ENCODE measurements at places on chromosomes 7 and 10.

- DNase-seq, result no peak
These were observed 148.1 kb downstream of the SLIT1 start for GRCh38 chr10:97037365-97038361.

- no peak for DNase-seq
These were observed 75.0 kb upstream of the CTBP2 start for GRCh38 chr10:125235093-125236069.

GRCh38 chr7:96486681-96487080 lies 164.8 kb upstream of the SLC25A13 start:
- DNase-seq, result no peak

DNA sequence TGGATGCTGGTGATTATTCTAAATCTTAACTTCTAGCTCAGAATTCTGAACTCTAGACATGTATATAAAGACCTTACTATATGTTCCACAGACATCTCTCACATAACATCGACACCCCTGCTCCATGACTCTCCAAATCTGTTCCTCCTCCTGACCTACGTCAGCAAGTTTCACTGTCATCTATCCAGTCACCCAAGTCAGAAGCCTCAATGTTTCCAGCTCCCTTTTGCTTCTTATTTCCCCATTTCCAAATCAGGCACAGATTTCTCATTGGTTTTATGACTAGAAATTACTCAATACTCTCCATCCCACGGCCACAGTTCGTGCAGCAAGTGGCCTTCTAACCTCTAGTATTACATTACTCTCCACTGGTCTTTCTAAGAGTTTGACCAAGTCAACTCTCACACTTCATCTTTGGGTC lies 28.5 kb downstream of the EPC1 start:
- DNase-seq, result no peak

- DNase-seq, result no peak
These were observed 1.2 kb downstream of the CYREN start for GRCh38 chr7:135169141-135169963.

DNA sequence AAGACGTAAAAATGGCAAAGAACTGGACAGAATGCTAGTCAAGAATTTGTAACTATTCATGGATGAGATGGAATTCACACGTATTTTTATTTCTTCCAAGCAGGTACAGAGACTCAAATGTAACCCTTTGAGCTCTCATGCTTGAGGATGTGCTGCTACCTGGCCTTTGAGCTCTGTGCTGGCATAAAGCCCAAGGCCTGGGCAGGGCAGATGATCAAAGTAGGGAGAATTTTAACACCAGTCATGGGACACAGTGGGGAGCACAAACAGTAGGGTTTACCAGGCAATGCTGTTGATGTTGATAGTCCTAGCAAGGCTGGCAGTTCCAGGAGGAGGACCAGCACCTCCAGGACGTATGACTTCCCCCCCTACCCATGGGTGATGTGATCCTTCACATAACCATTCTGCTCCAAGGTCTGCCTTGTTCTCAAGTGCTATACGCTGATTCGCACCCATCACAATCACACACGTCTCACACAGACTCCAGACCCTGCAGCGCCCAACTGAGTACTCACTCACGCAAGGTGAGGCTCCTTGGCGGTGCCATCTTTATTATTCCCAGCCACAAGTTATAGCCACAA lies 48.6 kb upstream of the DLG5 start:
- DNase-seq, result no peak

DNA sequence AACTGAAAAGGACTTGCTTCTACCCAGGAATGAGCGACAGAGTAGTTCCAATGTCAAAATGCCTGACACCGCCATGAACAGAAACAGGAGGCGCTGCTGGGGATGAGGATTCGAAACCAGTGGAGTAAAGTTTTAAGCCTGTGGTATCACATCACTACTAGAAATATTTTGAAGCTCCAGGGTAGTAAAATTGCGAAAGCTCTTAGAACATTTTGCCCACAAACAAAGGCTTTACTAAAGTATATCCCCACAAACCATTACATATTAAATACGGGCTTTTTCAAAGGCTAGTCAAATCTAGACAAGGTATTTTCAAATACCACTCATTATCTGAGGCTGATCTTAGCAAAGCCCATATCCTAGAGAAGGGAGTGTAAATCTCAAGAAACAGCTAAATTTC lies 2.4 kb downstream of the PRDX3 start:
- DNase-seq, result no peak

- DNase-seq, result no peak
These were observed 92.8 kb upstream of the KCND2 start for GRCh38 chr7:120180221-120180620.

DNA sequence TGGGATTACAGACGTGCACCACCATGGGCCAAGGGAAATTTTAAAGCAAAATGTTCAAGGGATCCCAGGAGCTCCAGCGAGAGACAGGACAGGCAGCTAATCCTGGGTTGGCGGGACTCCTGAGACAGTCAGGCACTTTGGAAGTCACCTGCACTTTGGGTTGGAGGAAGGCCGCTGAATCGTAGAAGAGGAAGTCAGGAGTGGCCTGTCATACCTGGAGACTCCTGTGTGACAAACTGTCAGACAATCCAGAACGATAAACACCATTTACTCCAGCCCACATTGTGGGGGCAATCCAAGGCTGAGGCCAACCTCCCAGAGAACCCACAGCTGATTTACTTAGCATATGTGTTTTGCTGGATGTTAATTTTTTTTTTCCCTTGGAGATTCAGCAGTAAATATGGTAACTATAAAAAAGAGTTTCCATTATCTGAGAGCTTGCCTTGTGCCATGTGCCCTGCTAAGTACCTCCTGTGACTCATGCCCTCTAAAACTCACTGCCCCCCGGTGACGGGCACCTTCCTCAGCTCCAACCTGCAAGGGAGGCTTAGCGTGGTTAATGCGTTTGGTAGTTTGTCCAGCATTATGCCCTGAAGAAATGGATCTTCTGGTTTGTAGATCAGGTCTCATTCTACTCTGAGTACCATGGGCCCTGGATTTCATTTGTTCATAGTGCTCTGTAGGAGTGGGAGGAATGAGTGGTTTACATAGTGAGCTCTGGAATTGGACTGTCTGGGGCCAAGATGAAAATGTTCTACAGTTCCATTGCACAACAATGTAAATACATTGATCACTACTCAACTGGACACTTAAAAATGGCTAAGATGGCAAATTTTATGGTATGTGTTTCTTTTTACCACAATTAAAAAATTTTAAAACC lies 50.9 kb downstream of the ICA1 start:
- DNase-seq, result no peak

DNA sequence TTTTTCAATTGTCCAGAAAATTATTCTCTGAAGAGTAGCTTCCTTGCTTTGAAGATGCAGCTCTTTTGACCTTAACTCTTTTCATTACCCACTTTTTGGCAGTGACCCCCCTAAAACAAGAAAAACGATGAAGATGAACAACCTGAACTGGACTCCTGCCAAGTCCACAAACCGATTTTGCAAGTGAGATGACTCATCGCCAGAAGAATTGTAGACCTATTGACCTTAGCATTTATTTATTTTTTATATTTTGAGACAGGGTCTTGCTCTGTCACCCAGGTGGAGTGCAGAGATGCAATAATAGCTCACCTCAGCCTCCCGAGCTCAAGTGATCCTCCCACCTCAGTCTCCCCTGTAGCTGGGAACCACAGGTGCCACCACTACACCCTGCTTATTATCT lies 859.2 kb downstream of the GATA3 start:
- no peak for DNase-seq

DNA sequence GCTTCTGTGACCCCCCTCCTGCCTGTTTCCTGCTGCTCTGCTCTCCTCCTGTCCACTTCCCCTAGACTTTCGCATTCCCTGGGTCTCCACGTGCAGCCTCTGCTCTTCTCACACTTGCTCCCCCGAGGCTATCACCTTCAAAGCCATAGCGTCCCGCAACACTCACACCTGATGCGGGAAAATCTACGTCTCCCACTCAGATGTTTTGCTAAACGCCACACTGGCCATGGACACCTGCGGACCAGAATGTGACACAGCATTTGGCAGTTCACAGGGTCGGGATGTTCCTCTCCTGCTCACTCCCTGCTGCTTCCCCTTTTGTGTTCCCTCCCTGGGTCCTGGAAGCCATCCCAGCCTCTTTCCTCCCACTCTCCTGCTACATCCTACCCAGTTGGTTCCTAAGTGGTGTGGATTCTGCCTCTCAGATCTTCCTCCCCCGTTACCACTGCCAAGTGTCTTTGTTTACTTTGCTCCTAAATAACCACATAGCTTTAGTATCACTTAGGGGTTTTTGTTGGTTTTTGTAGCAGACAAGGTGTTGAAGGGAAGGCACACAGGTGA lies 33.7 kb upstream of the RBM33 start:
- no peak for DNase-seq

DNA sequence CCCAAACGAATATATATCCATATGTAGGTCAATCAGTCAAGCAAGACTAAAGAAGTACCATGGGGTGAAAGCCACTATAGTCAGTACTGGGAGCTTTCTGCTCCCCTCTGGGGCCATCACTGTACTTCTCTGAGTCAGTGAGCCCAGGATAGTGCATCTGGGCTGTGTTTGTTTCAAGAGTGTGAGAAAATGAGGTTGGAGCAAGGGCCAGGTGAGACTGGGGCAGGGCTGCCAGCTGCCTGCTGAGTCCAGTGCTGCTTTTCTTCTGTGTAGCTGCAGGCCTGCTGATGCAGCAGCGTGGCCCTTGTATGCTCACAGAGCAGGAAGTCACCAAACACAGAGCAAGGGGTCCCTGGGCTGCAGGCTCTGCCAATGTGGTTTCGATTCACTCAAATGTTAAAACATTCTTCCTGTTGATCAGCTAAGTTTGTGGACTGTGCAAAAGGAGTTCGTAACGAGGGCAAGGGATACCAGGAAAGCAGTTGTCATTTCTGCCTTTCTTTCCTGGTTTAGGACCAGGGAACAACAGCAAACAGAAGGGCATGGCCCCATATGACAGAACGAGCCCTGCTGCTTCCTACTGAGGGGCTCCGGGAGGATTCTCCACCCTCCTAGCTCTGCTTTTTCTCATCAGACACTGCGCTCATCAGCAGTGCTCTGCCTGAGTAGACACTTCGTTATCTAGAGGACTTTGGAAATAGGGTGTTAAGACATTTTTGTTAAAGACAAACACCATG lies 65.4 kb upstream of the TNS3 start:
- no peak for DNase-seq

- DNase-seq, result no peak
These were observed 21.3 kb downstream of the DLG5 start for GRCh38 chr10:77905086-77905748.

GRCh38 chr7:135128931-135129330 lies 18.9 kb upstream of the TMEM140 start:
- DNase-seq, result no peak

- no peak for DNase-seq
These were observed 119.8 kb downstream of the CACNA2D1 start for GRCh38 chr7:82323806-82324205.

- DNase-seq, result no peak
These were observed 1.7 kb downstream of the AKR1C4 start for GRCh38 chr10:5198386-5198785.

DNA sequence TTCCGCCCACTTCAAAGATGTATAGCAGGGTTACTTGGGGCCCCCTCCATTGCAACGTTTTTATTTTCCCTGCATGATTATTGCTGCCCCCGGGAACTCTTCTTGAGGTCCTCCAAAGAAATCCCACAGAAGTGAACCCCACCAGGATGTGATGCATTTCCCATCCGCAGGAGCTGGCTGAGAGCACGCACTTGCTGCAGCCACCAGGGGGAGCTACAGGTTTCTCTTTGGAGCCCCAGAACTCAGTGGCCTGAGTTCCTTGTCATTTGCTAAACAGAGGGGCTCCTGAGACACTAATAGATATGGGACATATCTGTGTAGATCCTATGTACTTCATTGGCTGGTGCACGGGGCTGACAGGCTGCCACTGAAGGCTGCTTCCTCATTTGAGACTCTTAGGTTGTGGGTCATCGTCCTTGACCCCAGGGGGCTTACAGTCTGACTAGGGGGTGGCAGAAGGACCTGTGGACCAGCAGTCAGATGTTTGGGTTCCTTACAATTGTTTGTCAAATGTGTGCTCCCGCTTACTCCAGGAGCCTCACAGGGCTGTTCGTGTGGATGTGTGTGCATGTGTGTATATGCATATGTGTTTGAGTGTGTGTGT lies 52.3 kb upstream of the ENO4 start:
- no peak for DNase-seq

GRCh38 chr10:106898446-106898845 lies 266.1 kb downstream of the SORCS1 start:
- no peak for DNase-seq

DNA sequence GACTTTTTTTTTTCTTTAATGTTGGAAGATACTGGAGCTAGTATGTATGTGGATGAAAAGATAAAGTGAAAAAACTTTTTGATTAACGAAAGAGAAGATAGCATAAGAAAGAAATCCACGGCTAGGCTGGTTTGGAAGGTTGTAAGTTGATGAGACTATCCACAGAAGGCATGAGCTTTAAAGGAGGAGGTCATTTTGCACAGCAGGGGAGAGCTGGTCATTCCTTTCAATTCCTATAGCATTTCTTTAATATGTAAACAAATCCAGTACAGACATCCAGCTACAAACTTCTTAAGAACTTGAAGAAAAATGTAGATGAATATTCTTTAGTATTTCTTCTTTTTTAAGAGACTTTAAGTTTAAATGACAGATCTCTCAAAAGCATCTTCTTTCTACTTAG lies 281.3 kb downstream of the CACNA2D1 start:
- DNase-seq, result no peak

DNA sequence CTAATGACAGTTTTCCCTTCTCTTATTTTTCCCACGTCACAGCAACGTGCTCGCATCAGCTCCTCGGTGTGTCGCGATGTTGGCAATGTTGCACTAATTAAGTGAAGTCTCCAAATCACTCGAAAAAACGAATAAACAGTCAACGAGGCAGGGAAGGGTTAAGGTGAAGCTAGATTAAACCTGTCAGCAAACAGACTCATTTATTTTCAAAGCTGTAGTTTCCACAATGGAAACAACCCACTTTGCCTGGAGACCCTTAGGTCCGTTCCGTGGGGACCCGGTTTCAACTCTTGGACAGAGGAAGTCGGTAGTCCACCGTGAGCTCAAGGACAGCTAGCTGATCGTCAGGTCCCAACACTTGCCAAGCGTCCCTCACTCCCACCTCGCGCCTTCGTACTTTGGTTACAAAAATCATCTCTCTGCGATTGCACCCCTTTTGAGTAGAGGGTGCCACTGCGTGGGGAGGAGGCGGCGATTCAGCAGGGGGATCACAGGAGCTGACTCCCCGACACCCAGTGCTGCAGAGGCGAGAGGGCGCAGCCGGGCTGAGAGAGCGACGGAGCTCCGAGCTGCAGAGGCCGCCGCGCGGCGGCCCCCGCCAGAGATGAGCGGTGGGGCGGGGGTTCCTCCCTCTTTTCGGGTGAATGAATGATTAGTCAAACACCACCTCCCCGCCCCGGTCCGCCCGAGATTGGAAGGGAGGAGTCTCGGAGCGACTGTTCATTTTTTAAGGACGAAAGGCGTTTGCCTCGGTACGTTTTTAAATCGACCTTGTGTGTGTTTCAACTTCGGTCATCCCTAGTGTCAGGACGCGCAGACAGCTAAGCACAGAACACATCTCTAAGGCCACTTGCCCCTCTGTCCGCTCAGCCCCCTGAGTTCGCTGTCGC lies 1.3 kb upstream of the BMPER start:
- no peak for DNase-seq

DNA sequence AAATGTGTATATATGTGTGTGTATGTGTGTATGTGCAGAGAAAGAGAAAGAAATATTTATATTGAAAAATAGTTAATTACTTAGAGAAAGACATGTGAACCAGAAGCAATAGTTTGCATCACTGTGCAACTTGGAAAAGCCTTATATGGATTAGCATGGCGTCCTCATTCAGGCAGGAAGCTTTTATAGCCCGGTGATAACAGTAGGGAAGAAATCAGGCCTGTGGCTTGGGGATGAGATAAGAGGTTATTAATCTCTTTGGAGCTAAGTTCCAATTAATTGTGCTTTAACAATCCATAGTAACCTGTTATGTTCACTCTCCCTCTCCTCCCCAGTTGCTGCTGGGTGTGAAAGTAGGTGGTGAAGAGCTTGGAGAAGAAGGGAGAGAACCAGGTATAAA lies 36.5 kb downstream of the IFIT5 start:
- DNase-seq, result no peak
